ENCODE measurements at places on chromosomes 6 and 20.

DNA sequence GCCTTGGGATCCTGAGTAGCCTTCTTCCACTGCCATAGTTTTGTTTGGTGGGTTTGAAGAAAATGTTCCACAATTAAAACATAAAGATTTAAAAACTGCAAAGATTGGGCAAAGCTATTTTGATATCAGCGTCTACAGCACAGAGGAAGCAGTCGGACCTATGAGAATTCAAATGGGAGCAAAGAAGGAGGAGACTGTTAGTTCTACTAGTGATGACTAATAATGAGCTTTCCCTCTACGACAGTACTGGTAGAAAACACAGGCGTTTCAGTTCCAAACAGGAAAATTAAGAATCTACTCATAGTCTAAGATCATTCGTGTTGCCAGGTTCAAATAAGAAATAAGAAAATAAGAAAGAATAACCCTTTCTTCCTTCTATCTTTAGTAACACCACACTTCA lies 121.2 kb downstream of the INSM1 start:
- DNase-seq, result no peak

DNA sequence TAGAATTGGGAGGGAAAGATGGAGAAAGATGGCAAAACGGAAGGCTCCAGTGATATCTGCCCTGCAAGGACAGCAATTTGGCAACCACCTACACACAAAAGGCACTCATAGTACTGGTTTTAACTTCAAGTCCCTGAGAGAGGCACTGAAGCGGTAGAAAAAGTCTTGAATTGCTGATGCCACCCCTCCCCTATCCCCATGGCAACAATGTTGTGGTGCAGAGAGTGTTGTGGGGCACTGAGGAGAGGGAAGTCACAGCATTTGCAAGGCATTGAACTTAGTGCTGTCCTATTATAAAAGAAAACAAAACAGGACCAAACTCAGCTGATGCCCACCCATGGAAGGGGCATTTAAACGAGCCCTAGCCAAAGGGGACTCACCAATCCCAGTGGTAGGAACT lies 343.7 kb downstream of the HAO1 start:
- DNase-seq, result no peak

- DNase-seq, result peak; percentile 43
Measured at GRCh38 chr20:1327241-1327653, 1.7 kb downstream of the SDCBP2 start.

DNA sequence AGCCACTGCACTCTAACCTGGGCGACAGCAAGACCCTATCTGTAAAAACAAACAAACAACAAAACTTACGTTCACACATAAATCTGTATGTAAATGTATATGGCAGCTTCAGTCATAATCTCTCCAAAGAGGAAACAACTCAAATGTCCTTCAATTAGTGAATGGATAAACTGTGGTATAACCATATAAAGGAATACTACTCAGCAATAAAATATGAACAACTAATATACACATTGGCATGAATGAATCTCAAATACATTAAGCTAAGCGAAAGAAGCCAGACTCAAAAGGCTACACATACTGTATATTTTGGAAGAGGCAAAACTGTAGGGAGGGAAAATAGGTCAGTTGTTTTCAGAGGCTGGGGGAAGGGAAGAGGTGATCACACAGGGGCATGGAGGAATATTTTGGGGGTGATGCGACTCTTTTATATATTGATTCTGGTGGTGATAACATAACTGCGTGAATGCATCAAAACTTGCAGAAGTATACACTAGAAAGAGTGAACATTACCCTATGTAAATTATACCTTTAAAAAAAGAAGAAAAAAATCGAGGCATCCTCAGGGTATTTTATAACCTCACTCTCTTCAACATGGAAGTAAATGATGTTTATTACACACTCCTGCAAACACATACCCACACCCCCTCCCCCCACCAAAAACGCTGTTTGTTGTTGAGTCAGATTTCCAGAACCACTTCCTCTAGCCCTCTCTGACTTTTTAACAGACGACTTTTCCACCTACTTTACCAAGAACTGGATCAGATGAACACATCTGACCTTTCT lies 115.2 kb upstream of the RNF24 start:
- DNase-seq, result peak; percentile 90

- no peak for DNase-seq
Measured at GRCh38 chr6:44008821-44009370, 118.4 kb downstream of the MRPL14 start.

DNA sequence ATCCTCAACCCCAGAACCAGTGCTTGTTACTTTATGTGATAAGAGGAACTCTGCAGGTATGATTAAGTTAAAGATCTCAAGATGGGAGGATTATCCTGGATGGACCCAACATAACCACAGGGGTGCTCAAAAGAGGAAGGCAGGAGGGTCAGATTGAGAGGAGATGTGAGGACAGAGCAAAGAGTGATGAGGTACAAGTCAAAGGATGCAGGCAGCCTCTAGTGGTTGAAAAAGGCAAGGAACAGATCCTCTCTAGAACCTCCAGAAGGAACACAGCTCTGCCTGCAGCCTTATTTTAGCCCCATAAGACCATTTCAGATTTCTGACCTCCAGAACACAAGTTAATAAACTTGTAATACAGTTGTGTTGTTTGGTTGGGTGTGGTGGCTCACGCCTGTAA lies 41.2 kb downstream of the PDSS2 start:
- peak; percentile 70 for DNase-seq

DNA sequence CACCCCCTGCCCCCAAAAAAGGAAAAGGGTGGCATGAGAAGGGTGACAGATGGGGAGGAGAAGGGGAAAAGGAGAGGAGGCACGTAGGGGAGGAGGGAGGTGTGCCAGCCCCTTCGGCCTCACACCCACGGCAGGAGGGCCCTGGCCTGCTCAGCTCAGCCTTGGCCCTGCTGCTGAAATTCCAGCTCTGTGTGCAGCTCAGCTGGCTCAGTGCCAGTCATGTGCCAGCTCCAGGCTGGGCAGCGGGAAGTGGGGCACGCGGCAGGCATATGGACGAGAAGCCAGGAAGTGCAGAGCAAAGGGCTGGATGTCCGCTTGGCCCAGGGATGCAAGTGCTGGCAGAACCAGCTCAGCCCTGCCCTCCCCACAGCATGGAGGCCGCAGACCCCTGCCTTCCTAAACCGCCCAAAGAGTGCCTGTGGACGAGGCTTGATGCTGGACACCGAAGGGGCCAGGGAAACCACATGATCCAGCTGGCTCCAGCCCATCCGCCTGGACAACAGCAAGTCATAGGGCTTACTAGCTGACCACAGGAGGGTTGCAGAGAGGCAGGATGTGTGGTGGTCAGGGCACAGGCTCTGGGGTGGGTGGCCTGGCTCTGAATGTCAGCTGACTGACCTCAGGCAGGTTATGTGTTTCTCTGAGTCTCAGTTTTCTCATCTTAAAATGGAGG lies 60.2 kb downstream of the NOL4L start:
- DNase-seq, result no peak

- no peak for DNase-seq
Measured at GRCh38 chr6:23566418-23566817, 559.6 kb upstream of the NRSN1 start.

DNA sequence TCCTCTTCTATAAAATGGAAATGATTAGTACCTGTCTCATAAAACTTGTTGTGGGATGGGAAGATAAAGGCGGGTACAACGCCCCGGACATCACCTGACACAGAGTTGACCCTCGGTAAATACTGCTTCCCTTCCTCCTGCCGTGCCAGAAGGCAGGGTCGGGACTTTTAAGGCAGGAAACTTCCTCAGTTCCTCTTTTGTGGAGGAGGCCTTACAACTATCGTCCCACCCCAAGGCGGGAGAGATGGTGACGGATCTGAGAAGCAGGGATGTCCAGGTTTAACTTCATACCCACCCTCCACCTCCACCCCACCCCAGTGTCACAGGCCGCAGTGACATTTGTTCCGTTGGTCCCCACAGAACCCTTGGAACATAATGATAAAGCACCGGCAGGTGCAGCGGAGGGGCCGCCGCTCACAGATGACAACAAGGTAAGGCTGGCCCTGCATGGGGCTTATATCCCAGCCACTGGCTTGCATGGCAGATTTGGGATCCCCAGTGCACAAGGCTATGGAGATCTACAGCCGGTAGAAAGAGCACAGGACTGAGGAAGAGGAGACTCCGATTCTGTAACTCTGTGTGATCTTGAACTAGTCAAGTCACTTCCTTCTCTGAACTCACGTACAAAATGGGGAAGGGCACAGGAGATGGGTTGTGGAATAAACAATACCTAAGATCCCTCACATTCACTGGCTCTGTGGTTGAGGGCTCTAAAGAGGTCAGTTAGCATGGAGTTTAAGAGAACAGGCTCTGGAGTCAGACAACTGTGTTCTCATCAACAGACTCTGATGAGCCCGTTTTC lies 764 bp downstream of the DNTTIP1 start:
- DNase-seq, result peak; percentile 73

- DNase-seq, result peak; percentile 10
Measured at GRCh38 chr6:138691595-138692057, 81.9 kb upstream of the CCDC28A start.

DNA sequence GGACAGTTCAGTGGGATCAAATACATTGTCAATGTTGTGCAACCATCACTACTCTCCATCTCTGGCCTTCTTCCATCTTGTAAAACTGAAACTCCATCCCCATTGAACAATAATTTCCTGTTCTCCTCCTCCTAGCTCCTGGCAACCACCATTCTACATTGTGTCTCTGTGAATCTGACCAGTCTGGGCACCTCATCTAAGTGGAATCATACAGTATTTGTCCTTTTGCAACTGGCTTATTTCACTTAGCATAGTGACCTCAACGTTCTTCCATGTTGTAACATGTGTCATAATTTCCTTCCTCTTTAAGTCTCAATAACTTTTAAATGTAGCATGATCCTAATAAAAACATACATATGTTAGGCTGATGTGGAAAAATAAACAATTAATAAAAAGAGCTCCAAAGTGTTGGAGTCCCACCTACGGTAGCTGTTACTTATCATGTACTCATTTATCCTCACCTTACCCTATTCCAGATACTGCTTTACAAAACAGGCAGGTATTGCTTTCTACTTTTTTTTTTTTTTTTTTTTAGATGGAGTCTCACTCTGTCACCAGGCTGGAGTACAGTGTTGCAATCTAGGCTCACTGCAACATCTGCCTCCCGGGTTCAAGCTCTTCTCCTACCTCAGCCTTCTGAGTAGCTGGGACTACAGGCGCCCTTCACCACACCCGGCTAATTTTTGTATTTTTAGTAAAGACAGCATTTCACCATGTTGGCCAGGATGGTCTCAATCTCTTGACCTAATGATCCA lies 91.9 kb downstream of the TNFAIP3 start:
- DNase-seq, result peak; percentile 97

DNA sequence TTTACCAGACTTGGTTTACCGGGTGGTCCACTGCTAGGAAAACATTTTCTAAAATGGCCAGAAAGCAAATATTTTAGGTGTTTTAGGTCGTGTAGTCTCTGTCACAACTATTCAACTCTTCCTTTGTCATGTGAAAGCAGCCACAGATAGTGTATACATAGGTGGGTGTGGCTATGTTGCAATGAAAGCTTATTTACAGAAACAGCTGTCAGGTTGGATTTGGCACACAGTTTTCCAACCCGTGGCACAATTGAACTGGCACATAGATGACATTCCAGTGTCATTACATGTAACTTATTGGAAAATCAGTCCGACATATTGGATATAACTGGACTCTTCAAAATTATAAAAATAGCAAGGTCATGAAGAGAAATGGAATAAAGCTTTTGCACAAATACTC lies 68.9 kb upstream of the KCNQ5 start:
- no peak for DNase-seq

GRCh38 chr6:32252331-32253009 lies 28.6 kb upstream of the NOTCH4 start:
- no peak for DNase-seq

DNA sequence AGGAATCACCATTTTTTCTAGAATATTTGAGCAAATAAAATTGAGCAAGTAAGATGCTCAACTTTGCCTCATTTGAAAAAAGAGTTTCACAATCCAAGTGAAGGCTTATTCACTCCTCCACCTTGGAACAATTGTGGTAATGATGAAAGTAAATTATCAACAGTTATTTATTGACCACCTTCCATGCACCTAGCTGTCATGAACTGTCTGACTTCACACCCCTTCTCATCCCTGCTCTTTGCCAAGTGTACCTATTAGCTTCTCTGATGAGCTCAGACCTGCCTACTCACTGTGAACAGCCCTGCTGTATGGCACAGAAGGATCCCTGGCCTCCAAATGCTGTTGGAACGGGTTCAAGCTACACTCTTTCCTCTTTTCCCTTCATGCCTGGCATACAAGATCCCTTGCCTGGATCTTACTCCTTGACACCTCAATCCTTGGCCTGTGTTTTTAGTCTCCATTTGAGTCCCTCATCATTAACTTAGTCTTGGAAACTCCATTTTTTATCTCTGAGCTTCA lies 99.0 kb upstream of the PREP start:
- no peak for DNase-seq

DNA sequence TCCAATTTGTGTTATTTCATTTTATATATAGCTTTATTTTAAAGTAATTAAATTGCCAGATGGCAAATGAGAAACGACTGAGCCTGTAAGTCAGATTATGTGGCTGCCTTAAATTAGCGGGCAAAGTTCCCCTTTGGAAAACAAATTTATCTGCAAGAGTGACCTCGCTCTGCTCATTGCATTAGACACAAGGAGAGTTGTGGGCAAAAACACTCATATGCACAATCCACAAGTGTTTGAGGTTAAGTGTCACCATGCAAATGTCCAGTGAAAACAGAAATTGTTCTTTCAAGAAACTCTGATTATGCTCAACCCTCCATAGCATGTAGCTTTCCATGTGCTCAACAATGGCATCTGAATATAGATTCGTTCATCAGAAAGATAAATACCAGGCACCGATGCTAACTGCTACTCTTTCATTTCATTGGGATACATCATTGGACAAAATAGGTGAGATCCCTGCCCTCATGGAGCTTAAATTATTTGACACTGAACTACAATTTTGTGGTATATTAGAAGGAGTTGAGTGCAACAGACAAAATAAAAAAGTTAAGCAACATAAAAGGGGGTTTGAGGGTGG lies 1.7 kb upstream of the NHSL1 start:
- no peak for DNase-seq

DNA sequence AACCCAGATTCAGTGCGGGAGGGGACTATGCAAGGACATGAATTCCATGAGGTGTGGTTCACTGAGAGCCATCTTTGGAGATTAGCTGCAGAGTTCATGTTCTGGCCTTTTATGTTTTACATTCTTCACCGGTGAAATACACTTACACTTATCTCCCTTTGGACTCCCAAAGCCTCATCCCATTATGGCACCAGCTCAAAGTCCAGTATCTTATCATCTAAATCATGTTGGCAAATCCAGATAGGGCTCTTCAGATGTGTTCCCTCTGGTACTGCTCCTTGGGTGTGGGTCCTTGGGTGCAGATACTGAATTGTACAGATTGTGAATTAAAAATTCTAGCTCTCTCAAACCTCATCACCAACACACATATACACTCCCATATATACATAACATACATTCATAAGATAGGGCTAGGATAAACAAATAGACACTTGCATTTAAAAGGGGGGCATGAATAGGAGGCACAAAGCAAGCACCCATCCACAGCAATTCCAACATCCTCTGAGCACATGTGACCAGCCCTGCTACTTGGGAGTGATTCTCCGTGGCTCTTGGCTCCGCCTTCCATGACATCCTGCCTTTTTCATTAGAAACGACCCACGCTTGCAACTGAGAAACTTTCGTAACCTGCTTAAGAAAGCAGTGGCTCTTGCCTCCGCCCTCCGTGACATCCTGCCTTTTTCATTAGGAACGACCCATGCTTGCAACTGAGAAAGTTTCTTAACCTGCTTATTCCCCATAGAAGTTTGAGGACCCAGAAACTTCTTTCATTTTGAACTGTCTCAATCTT lies 53.6 kb upstream of the LRRC1 start:
- peak; percentile 66 for DNase-seq

GRCh38 chr6:4155848-4156466 lies 20.6 kb upstream of the ECI2 start:
- peak; percentile 86 for DNase-seq
